GM06990 (cell line): ENCODE measurements at places on chromosomes 4 and X.

GRCh38 chrX:24870143-24870542 lies 145.6 kb downstream of the ARX start:
- DNase-seq, result no peak

DNA sequence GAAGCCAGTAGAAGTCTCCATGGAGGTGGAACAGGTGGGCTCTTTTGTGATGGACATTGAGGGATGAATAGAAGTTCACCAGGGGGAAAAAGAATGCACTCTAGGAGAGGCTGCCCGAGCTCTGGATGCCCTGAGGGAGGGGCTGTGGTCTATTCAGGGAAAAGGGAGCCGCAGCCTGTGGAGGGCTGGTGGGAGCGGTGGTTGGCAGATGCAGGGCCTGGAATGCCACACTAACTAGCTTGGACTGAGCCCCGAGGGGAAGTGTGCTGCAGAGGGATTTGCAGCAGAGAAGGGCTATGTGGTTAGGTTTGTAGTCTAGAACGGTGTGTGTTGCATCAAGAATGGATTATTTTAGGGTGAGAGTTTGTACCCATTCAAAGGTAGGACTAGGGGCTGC lies 29.5 kb upstream of the PSAPL1 start:
- DNase-seq, result no peak

DNA sequence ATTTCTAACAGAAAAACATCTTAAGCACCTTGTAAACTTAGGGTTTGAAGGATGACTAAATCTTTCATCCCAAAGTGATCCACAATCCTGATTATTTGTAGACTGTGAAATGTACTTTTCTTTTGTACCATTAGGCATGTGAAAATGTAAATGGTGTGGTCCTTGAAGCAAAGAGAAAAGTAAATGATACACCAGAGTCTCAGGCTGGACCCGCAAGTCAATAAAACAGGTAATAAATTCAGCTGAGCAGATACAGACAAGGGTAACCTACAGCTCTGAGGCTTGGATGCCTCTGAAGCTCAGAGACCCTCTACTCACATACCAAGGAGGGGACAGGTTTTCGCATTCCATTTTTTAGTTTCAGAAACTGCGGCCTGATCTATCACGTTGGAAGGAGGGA lies 2.8 kb upstream of the LAP3 start:
- DNase-seq, result no peak

DNA sequence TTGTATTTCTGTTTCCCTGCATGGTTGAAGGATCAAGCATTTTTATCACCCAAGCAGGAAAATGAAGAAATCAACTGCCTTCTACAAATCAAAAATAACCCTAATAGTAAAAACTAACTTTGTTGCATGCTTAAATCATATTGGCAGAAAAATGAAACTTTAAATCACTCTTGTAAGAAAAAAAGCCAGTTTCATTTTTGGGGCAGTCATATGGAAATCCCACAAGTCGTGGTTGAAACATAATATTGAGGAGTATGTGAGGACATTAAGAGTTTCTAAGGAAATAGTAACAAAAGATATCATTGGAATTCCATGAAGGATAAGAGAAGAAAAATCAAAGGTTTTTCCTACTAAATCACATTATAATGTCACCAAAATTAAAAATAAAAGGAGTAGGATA lies 8.4 kb downstream of the TEC start:
- no peak for DNase-seq

DNA sequence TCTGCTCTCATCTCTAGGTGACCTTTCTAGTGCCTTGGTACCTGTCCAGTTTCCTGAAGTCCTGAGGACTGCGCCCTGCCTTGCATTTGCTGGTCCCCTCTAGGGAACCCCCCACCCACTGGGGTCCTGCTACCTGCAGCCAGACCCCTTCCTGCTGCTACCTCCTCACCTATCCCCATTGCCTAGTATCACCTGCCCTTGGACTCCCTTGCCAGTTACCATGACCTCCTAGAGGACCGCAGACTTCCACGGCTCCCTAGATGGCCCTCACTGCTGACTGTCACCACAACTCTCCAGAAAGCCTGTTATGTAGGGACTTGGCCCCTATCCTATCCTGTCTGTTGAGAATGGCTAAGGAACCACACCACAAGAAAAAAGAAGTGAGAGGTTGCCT lies 166.6 kb downstream of the EFNB1 start:
- no peak for DNase-seq

GRCh38 chrX:37995428-37995827 lies 10.9 kb upstream of the SYTL5 start:
- DNase-seq, result no peak

GRCh38 chr4:124279741-124280140 lies 432.8 kb downstream of the ANKRD50 start:
- no peak for DNase-seq

GRCh38 chr4:155789391-155789790 lies 30.6 kb downstream of the GUCY1B1 start:
- no peak for DNase-seq

DNA sequence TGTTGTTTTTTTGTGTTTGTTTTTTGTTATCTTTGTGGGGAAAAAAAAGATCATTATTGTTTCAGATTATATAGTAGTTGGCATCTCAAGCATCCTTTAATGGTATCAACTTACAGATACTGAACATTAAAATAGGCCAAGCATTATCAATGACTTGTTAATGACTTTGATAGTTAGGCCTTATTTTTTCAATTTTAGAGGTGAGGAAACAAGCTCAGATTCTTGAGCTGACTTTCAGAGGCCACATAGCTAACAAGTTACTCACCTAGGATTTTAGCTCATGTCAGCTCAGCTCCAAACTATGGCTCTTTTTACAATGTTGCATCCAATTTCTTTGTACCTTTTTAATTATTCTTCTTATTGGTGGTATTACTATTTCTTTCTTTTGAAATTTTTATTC lies 471 bp upstream of the PLAC8 start:
- DNase-seq, result no peak

DNA sequence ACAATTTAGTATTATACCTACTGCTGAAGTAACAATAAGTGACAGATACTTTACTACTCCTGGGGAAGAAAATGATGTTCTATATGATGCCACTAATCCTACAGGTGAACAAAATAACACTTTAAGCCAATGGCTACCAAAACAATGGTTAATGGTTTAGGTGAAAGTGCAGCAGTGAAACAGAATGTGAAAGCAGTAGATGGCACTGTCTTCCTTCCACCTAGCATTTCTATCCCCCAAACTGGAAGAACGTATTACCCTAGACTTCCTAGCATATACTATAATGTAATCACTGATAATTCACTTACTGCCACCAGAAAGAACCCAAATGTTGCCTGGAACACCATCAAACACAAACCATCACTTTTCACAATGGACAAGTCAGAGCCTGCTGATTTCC lies 18.9 kb upstream of the CABS1 start:
- DNase-seq, result no peak

- no peak for DNase-seq
Observed at GRCh38 chr4:155602351-155603140, 64.1 kb upstream of the GUCY1A1 start.

- DNase-seq, result no peak
Observed at GRCh38 chrX:24515447-24515846, 50.4 kb downstream of the PDK3 start.

DNA sequence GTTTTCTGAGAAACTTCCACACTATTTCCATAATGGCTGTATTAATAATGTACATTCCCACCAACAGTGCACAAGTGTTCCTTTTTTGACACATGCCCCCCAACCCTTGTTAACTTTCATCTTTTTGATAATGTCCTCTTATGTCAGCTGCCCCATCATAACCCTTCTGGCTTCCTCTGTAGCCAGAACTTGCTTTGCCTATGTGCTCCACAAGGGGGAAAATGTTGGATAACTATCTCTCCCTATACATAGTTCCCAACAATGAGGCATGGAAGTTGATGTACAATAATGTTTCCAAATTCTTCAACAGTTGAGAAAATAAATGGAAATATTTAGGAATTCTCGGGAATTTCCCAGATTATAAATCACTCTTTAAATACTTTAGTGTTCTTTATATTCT lies 142.9 kb downstream of the ASB9 start:
- no peak for DNase-seq

- no peak for DNase-seq
Observed at GRCh38 chr4:163221467-163221866, 54.8 kb upstream of the NAF1 start.
